ENCODE measurements at places on chromosomes 1 and 21. TPM values are rescaled to one million over a fixed set of nuclear protein-coding genes. Genes with fewer than 3 reads are reported as not detected.

GRCh38 chr21:38930066-38930465, 124.3 kb downstream of the ETS2 start:
- DNase-seq: no peak

GRCh38 chr1:101816262-101816661, 180.5 kb downstream of the OLFM3 start:
- no peak for DNase-seq

DNA sequence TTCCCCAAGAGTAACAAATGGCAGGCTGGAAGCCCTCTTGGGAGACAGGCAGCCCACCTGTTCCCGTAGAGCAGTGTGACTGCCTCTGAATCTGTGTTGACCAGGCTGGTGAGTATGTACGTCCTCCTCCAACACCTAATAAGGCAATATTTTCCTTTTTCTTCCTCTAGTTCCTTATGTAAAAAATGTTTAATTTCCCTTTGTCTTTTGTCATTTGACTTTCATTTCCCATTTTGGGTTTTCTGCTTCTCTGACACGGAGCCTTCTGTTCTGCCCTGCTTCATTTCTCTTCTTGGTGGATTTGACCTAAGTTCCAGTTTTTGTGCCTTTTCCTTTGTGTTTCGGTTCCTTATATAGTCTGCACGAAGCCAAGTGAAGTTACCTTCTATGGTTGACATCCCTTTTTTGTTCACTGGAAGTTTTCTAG, 65.8 kb upstream of the ATF3 start:
- no peak for DNase-seq

DNA sequence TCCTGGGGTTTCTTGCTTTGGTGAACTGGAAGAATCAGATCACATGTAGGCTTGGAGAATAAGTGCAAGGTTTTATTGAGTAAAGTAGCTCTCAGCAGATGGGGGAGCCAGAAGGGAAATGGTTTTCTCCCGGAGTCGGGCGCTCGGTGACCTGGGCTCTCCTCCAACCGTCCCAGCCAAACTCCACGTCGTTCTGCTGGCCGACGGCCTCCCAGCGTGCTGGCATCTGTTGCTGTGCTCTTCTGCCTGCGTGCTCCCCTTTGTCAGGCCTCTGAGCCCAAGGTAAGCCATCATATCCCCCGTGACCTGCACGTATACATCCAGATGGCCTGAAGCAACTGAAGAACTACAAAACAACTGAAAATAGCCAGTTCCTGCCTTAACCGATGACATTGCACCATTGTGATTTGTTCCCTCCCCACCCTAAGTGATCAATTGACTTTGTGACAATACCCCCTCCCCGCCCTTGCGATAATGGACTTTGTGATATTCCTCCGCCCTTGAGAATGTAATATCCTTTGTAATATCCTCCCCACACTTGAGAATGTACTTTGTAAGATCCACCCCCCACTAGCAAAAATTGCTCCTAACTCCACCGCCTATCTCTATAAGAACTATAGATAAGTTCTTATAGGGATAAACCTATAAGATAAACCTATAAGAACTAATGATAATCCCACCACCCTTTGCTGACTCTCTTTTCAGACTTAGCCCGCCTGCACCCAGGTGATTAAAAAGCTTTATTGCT, 88.3 kb downstream of the SMYD3 start:
- DNase-seq: no peak

DNA sequence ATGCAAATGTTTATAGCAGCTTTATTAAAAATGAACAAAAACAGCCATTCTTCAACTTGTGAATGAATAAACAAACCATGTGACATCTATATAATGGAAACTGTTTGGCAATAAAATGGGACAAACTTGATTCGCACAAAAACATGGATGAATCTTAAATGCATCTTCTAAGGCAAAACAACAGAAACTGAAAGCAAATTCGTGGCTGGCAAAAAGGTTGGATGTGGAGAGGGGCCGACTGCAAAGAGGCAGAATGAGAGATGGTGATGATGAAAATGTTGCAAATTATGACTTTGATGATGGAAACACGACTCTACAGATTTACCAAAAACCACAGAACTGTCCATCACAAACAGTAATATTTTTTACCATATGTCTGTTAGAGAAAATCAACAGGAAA, 327.0 kb upstream of the NR5A2 start:
- DNase-seq: no peak

GRCh38 chr1:66400660-66401059, 133.3 kb upstream of the SGIP1 start:
- DNase-seq: no peak

OR2M3 gene
- not detected for total RNA-seq

ZSCAN20 gene
- 5.2 TPM for total RNA-seq

TMPRSS3 gene
- not detected for total RNA-seq

SLC2A5 gene
- total RNA-seq: 0.79 TPM

EPHB2 gene
- total RNA-seq: 7.5 TPM

AGBL4 gene
- total RNA-seq: not detected

DRAM2 gene
- 33.9 TPM for total RNA-seq

PRAMEF5 gene
- total RNA-seq: not detected

HES2 gene
- total RNA-seq: 3.0 TPM
